Cerebellum (tissue), 4 donors: ENCODE measurements at places on chromosomes 13 and 19.

DNA sequence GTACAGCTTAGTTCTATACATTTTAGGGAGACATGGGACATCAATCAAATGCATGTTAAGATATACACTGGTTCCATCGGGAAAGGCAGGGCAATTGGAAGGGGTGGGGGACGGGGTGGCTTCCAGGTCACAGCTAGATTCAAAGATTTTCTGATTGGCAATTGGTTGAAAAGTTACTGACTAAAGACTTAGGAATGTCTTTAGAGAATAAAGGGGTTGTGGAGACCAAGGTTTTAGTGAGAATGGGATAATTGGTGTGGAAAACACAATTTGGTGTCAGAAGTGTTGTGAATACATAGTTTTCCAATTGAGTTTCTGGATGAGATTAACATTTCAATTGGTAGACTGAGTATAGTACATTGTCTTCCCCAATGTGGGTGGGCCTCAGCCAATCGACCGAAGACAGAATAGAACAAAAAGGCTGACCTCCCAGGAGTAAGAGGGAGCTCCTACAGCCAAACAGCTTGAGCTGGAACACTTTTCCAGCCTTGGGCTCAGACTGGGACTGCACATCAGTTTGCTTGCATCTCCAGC lies 988 bp upstream of the CCDC169 start:
- no peak for DNase-seq

GRCh38 chr19:43618921-43619261 lies 538 bp downstream of the ZNF428 start:
- DNase-seq: peak; percentile 55

- DNase-seq: peak; percentile 79
Measured at GRCh38 chr19:38362076-38362945, 12.1 kb upstream of the PSMD8 start.

DNA sequence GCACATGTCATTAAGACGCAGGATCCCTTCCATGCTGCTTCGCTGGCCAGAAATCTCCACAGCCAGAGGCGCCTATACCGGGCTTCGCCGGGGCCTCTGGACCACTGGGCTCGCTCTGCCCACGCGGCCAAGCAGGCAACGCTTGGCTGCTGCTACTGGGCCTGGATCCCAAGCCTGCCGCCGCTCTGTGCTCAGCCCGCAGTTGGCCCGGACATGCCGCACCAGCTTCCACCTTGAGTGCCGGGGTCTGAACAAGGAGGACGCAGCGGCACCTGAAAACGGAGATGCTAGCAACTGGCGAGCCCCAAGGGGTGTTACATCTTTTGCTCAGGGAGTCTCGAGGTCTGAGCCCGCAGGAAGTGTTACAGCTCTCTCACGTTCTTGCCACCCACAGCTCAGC lies 409.9 kb upstream of the SGCG start:
- DNase-seq: no peak

DNA sequence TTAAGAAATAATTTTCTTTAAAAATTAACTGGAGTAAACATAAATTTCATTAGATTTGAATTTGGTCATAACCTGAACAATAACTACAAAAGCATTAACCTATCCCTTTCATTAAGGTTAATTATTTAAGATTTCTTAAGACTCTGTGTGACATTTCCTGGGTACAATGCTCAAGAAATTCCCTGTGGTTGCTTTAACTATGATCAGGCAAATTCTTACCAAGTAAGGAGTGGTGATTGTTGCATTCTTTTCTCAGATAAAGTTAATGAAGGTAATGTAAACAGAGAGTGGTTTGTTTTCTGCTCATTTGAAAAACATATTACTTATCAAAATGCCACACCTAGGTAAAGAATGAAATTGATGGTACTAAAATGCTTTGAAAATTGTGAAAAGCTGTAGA lies 114.8 kb upstream of the MIR17HG start:
- DNase-seq: no peak

DNA sequence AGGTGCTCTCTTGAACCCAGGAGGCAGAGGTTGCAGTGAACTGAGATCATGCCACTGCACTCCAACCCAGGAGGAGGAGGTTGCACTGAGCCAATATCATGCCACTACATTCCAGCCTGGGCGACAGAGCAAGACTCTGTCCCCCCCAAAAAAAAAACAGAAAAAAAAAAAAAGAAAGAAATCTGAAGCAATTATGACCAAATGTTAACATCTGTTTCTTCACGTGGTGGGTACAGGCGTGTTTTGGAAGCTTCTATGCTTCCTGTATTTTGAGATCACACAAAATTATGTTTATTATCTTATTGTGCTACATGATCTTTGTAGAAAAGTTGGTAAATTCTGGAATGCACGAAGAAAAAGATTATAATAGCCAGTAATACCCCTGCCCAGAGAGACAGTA lies 2.7 kb upstream of the ACP5 start:
- no peak for DNase-seq

GRCh38 chr13:24671386-24672113 lies 8.7 kb upstream of the ATP12A start:
- DNase-seq: peak; percentile 27

DNA sequence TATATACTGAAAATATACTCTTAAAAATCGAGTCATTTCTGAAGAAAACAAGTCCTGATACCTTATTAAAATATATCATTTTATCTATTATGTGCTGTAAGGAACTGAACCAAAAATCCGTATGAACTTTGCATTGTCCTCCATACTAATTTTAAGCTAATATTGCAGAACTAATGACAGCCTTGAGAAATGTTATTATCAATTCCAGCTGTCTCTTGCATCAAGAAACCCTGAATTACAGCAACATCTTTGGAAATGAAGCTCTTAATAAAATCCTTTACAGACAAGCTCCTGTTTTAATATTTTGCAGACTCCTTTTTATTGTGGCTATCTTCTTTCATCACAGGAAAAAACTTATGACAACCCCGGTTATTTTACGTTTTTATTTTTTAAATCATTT lies 1335.3 kb downstream of the EFNB2 start:
- no peak for DNase-seq

DNA sequence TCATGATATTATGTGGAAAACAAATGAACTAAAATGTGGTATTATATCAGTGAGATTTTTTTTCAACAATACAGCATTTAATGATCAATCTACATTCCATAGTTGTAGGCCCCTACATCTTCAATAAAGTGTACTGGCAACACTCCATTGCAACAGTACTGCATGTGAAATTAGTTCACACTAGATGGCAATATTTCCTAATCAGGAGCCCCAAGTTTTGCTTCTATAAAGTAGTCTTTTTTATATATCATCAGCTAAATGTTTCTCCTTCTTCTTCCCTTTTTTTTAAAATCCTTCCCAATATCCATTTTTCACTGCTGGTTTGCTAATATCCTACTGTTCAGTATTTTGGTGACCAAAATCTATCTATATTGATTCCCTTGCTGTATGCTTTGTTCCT lies 528.3 kb upstream of the ATXN8OS start:
- no peak for DNase-seq

DNA sequence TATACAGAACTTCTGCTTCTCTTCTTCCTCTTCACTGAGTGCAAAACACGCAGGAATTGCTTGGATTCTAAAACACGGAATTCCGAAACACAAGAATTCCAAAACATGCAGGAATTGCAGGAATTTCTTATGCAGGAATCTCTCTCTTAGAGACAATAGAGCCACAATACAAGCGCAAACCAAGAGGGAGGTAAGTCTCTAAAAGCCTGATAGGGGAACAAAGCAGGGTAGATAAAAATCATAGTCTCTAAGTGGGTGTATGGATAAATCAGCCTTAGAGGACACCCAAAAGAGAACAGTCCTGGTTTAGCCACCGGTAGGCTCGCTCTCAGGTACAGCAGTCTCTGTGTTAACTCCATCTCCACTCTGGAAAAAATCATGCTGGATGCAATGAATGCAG lies 112.9 kb downstream of the LHFPL6 start:
- DNase-seq: no peak

DNA sequence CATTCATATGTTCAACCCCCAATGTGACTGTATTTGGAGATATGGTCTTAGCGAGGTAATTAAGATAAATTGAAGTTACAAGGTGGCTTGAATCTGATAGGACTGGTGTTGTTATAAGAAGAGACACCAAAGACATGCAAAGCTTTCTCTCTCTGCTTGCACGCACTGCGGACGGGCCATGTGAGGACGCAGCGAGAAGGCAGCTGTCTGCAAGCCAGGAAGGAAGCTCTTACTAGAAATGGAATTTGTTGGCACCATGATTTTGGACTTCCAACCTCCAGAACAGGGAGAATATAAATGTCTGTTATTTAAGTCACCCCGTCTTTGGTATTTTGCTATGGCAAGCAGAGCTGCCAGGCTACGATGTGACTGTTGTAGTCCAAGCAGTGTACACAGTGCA lies 4.8 kb downstream of the DLEU7 start:
- DNase-seq: no peak

DNA sequence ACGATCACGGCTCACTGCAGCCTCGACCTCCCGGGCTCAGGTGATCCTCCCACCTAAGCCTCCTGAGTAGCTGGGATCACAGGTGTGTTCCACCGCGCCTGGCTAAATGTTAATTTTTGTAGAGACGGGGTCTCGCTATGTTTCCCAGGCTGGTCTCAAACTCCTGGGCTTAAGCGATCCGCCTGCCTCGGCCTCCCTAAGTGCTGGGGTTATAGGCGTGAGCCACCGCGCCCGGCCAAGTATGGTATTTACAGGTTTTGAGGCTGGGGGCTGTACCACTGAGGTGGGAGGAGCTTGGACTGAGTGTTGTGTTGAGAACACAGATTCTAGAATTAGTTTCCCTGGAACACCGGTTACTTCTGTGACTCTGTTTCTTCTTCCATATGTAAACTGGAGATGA lies 452 bp upstream of the PPM1N start:
- DNase-seq: no peak

DNA sequence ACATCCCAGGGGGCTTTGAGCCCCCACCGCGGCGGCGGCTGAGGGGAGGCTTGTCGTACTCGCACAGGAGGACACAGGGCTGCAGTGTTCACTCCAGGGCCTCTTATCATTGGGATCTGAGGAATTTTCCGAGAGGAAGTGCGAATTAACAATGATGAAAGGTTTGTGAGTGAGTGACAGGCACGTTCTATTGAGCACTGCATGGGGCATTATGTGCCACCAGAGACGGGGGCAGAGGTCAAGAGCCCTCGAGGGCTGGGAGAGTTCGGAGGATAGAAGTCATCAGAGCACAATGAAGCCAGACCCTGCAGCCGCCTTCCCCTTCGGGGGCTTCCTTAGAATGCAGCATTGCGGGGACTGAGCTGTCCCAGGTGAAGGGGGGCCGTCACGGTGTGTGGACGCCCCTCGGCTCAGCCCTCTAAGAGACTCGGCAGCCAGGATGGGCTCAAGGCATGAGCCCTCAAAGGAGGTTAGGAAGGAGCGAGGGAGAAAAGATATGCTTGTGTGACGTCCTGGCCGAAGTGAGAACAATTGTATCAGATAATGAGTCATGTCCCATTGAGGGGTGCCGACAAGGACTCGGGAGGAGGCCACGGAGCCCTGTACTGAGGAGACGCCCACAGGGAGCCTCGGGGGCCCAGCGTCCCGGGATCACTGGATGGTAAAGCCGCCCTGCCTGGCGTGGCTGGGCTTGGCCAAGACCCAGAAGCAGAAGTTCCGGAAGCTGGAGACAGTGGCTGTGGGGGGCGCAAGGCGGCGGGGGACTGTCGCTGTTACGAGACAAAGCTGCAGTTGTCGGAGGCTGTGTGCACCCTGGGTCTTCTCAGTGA lies 53.9 kb downstream of the MCF2L start:
- no peak for DNase-seq

DNA sequence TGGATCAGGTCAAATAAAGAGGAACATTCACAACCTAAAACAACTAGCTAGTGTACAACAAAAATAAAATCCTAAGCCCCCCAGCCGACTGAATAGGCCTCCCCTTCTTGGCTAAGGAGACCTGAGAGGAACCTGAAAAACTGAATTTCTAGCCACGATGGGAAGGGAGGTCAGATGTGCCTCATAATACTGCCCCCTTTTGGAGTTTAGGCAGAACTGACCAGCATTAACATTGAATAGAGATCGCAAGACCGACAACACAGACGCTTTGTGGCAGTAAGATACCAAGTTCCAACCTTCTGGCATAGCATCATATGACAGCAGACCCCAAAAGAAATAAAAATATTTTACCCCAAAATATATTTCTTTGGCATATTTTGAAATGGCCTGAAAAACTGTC lies 15.9 kb downstream of the CBY2 start:
- DNase-seq: no peak

DNA sequence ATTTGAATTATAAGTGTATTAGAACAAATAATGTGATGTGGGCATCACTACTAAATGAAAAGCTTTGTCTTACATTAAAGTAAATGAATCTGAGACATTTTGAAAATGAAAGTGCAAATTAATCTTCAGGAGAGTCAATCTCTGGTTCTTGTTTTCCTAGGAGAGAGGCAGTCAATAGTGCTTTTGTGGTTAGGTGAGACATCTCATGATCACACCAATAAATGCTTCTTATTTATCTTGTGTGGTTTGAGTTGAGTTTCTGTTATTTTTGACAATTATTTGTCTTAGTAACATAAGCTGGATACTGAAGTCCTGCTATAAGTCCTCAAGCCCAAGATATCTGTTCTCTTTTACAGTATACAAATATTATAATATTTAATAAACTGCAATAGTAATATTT lies 1378.0 kb upstream of the PCDH9 start:
- DNase-seq: no peak

DNA sequence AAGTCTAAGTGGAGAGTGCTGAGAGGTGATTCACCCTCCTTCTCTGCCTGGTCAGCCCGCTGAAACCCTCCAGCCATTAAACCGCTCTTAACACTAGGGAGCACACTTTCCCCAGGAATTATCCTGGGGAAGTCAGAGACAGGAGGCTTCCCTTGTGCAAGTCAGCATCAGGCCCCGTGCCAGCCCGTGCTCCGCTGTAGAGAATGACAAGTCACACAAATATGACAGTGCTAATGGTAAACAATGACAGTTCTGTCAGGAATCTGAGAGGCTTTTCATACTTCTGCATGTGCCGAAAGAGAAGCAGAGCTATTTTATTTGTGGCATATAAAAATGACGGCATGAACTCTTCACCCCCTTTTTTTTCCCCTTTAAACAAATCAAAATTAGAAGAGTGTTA lies 816.9 kb upstream of the SLC10A2 start:
- peak; percentile 16 for DNase-seq

GRCh38 chr13:98286799-98287198 lies 109.7 kb upstream of the RNF113B start:
- no peak for DNase-seq

- no peak for DNase-seq
Measured at GRCh38 chr13:31191748-31192147, 8.0 kb upstream of the B3GLCT start.

DNA sequence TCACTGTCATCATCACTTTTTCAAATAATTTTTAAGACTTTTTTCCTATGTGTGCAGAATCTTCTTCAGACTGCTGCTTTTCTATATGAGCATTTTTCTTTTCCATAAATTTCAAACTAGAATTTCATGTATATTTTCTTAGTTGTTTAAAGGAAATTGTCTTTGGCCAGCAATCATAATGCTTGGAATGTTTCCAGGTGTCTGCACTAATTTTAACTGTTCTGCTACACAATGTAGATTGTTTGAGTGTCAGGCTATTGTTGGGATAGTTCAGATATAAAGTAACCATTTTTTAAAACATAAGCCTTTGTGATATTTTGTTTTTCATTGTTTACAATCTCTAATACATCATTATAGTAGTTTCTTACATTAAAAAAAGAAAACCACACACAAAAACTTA lies 1418.5 kb downstream of the EFNB2 start:
- DNase-seq: no peak
